DMS153 (cell line): ENCODE measurements at places on chromosomes 5 and 9.

GRCh38 chr9:38621434-38622287 is 1.3 kb upstream of the ANKRD18A start:
- DNase-seq, result no peak

- DNase-seq, result peak; percentile 18
Measured at GRCh38 chr9:406886-407654, 192.4 kb downstream of the DOCK8 start.

DNA sequence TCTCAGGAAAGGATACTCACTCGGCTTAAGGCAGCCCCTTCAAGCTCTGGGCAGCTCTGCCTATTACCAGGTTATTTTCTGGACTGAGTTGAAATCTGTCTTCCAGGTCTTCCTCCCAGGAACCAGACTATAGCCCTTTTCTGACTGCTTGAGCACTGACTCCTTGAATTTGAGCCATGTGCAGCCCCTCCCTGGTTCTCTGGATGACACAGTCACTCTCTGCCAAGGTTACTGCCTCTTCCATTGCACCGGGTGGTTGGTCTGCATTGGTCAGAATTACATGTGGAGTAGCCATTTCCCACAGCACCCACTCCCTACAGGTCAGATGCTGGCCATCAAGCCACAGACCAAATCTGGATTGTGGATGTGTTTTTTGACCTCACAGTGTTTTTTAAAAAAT is 81.9 kb downstream of the KLF4 start:
- DNase-seq, result no peak

- DNase-seq, result no peak
Measured at GRCh38 chr9:68560071-68560844, 19.6 kb upstream of the TMEM252 start.

GRCh38 chr9:137067860-137068538 is 2.4 kb downstream of the SAPCD2 start:
- peak; percentile 83 for DNase-seq

GRCh38 chr9:87157366-87158031 is 210.2 kb upstream of the GAS1 start:
- DNase-seq, result no peak

- DNase-seq, result no peak
Measured at GRCh38 chr5:16484081-16484480, 18.5 kb upstream of the ZNF622 start.

GRCh38 chr5:14397717-14398116 is 183.9 kb upstream of the OTULINL start:
- no peak for DNase-seq
